ENCODE measurements at places on chromosomes 5 and 9. TPM values are rescaled to one million over a fixed set of nuclear protein-coding genes. Genes with fewer than 3 reads are reported as not detected.

The LPAR1 gene
- 1.2 TPM for total RNA-seq

The FYB1 gene
- total RNA-seq, result 10.0 TPM

- H3K4me3 ChIP-seq, result no peak overlapping the region
- H3K27me3 ChIP-seq, result no peaks in the 10 kb centered on the region
- H3K27ac ChIP-seq, result peak overlapping the region; percentile 40
- no peak for DNase-seq
- H3K4me1 ChIP-seq, result no peaks in the 10 kb centered on the region
Measured at GRCh38 chr5:116370886-116371285, 203.7 kb downstream of the SEMA6A start.

GRCh38 chr5:154273963-154274827, 83.7 kb downstream of the GALNT10 start:
- H3K36me3 ChIP-seq, result no peaks in the 10 kb centered on the region
- no peaks in the 10 kb centered on the region for H3K4me1 ChIP-seq
- no peak overlapping the region for H3K4me3 ChIP-seq

- no peaks in the 10 kb centered on the region for H3K36me3 ChIP-seq
- no peak for DNase-seq
- no peak overlapping the region for H3K27ac ChIP-seq
- H3K4me1 ChIP-seq, result no peaks in the 10 kb centered on the region
Measured at GRCh38 chr9:107888773-107889227, 399.2 kb upstream of the KLF4 start.

Measured in right lobe of liver (tissue), 6 donors.